ENCODE measurements at places on chromosomes 13 and 19.

- DNase-seq, result no peak
These were observed 12.9 kb downstream of the ELAVL1 start for GRCh38 chr19:7992575-7992974.

DNA sequence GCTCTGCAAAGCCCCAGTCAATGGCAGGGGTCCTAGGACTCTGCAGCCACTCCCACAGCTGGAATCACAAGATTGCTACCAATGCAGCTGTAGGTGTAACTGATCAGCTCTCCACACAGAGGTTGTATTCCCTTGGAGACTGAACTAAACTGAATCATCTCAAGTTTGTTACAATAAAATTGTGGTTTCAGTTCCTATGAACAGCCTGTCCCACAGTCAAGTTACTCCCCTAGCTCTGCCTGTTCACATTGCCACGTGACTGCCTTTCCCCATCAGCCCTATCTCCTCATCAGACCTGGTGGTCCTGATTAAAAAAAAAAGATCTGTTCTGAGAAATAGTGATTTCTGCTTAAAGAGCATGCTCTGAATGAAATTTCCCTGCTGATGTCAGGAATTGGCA lies 287.9 kb upstream of the NBEA start:
- DNase-seq, result no peak

GRCh38 chr19:55544776-55545439 lies 435 bp downstream of the SBK3 start:
- no peak for DNase-seq

GRCh38 chr19:32558607-32559228 lies 22.3 kb upstream of the PDCD5 start:
- no peak for DNase-seq

- DNase-seq, result no peak
These were observed 117.9 kb downstream of the RBM26 start for GRCh38 chr13:79287939-79288795.

GRCh38 chr19:49133621-49134454 lies 14.5 kb downstream of the PPFIA3 start:
- DNase-seq, result no peak

- DNase-seq, result no peak
These were observed 924 bp downstream of the RGCC start for GRCh38 chr13:41458187-41458760.

- DNase-seq, result no peak
These were observed 9.6 kb downstream of the C19orf53 start for GRCh38 chr19:13783565-13784500.

GRCh38 chr19:5470264-5470671 lies 15.1 kb downstream of the ZNRF4 start:
- DNase-seq, result no peak

DNA sequence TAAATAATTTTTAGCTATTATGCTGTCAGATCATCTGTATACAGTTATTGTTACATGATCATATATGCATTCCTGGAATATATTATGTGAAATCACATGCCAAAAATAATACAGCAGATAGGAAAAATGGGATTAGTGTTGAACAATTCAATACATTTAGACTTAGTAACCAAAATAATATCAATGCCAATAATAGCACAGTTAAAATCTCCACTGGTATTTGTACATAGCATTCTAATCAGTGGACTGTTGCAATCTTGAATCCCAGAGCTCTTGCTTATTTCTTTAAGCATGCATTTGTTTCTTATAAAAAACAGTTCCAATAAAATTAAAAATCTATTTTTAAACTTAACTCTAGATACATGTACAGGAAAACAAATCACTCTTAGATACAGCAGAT lies 2772.2 kb downstream of the PCDH9 start:
- DNase-seq, result no peak

DNA sequence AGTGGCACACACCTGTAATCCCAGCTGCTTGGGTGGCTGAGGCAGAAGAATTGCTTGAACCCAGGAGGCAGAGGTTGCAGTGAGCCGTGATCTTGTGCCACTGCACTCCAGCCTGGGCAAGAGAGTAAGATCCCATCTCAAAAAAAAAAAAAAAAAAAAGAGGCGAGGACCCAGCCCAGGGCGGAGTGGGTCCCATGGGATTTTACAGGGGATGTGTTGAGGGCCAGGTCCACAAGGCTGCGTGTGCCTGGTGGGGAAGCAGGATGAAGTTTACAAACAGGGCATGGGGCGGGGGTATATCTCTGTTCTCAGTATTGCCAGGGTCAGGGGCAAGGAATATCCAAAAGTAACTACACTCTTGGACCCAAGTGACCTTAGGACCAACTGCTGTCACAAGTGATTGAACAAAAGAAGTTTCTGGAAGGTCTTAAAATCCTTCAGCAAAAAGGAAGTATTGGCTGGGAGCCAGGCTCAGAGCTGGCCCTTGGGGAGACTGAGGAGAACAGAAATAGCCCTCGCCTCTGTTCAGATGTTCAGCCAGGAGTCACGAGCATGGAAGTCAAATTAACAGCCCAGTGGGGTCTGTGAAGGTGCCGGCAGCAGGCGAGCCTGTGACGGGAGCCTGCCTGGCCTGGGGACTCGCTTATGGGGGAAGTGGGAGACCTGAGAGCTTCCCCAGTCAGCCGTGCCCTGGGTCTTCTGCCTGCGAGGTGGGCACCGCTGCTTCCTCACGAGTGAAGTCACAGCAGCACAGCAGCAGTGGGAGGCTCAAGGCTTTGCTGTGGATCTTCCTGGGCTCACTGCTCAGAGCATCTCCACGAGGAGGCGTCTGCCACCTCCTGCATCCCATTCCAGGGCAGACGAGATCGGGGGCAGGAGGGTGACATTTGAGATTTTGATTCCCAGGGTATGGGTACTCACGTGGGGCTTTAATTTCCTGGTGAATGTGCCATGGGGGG lies 6.4 kb downstream of the MYO9B start:
- no peak for DNase-seq

GRCh38 chr13:21453387-21454081 lies 5.6 kb downstream of the ZDHHC20 start:
- no peak for DNase-seq

- DNase-seq, result no peak
These were observed 5.5 kb upstream of the ACP7 start for GRCh38 chr19:39078436-39079200.

GRCh38 chr13:72168126-72168855 lies 301.3 kb upstream of the DACH1 start:
- DNase-seq, result no peak

GRCh38 chr13:111911754-111912452 lies 155.0 kb upstream of the SOX1 start:
- no peak for DNase-seq

DNA sequence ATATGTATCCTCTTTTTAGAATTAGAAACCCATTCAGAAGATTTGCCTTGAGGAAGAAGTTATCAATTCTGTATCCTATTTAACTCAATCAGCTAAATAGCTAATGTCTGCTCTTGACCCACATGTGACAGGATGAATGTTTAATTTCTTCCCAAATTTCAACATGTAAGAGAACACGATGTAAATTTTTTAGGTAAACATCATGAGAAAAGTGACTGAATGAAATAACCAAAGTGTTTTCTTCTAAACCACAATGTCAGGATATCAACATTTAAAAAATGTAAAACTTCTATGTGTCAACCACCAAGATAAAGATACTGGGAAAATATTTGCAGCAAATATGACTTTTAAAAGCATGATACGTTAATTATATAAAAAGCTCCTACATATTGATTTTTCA lies 302.4 kb downstream of the DCT start:
- DNase-seq, result no peak

DNA sequence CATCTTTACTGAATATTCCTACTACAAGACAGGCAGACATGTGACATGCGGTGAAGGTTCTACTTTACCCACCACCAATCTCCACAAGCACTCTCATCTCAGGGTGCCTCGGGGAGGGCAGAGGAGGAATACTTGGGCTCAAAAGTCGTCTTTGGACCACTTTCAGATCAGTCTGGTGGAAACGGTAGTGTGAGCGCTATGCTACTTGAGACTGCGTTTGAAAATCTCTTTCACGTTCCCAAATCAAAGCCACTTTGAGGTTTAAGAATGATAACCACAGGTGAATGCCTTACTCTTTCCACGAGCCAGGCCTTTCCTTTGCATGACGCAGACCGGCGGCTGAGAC lies 1.5 kb upstream of the SOX1 start:
- DNase-seq, result no peak

DNA sequence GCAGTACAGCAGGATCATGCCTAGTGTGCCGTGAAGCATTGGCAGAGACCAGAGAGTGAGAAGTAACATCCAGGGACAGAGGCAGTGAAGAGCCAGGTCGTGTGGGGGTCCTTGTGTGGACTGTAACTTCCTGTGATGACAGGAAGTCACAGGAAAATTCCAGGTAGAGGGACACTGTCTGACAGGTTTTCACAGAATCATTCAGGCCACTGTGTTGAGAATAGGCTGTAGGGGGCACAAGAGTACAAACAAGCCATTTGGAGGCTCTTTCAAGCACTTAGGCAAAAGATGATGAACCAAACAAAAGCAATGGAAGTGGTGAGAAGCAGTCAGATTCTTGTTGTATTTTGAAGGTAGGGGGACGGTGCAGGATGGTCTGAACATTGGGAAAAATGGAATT lies 46.4 kb downstream of the N4BP2L1 start:
- DNase-seq, result no peak

GRCh38 chr19:31139871-31140505 lies 209.2 kb downstream of the TSHZ3 start:
- no peak for DNase-seq

DNA sequence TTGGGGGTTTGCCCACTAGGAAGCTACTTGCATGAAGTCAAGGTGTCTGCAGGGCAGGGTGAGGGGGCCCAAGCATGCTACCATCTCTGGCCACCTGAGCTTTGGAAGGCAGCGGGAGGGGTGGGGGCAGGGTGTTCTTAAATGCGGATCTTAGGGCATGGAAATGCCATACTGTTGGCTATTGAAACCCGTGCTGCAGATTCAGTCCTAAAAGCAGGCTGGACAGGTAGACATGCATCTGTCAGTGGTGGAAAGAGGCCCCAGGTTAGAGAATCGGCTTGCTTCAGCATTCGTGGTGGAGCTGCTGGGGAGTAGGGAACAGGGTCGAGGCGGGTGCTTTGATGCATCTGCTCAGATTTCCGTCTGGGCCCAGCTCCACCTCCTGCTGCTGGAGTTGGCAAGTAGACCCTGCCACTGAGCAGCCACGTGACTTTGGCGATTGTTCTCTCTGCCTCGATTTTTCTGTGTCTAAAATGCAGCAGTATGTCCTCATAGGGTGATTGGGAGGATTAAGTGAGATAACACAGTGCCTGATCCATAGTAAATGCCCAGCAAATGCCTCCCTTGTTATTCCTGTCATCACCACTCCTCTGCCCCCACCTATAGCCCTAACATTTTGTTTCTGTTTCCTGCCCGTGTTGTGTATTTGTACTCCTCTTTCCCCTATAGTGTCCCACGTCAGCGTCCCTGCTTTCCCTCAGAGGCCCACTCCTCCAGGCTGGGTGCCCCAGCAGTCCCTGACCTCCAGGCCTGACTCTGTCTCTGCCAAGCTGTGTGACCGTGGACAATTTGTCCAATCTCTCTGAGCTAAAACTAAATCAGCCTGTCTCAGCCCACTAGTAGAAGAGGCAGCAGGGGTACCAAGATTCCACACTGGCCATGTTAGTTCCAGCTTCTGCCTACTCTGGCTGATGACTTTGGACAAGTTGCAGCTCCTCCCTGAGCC lies 5.8 kb downstream of the PPP1R37 start:
- DNase-seq, result no peak

- DNase-seq, result no peak
These were observed 24.5 kb downstream of the DIAPH3 start for GRCh38 chr13:60139272-60139671.

GRCh38 chr19:34363094-34363493 lies 1.9 kb upstream of the GPI start:
- DNase-seq, result no peak

DNA sequence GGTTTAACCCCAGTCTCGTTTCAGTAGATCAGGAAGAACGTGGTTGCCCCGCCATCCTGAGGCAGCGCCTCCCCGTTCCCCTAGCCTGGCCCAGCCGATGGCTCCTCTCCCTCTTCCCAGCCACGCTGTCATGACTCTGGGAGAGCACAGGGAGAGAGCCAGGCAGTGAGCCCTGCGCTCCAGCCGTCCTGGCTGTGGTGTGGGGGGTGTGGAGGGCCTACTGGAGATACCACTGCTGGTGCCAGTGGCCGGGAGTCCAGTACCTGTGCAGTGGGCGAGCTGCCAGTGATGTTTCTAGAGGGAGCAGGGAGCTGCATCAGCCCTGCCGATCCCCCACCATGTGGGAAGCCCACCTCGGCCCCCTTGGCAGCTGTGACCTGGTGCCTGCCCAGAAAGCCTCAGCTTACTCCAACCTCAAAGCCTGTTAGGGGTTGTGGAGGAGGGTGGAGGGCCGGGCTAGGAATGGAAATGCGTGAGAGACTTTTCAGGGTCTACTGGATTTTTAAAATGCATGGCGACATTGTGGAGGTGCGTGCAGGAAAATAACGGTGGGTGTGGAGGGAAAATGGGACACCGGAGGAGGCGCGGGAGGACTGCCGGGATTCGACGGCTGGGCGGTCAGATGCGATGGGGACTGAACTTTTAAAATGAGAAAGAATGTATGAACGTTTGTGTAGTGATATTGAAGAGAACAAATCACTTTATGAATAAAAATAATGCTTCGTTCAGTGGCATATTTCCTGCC lies 4.9 kb downstream of the TEX29 start:
- no peak for DNase-seq

DNA sequence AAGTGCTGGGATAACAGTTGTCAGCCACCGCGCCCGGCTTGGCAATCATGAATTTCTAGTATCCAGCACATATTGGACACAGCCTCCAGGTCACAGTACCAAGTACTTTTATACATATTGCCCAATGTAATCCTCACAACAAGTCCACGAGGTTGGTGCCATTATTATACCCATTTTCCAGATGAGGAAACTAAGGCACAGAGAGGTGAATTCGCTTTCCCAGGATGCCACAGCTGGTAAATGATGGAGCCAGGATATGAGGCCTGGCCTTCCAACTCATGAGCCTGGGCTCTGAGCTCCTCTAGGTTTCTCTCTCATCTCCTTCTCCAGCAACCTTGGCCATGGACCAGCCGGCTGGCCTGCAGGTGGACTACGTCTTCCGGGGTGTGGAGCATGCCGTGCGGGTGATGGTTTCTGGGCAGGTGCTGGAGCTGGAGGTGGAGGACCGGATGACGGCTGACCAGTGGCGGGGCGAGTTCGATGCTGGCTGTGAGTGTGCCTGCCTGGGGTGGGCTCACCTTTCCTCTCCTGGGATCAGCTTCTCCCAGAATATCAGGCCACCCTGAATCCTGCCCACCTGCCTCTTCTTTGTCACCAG lies 7.5 kb downstream of the CCDC61 start:
- no peak for DNase-seq

- no peak for DNase-seq
These were observed 4.9 kb downstream of the CEACAM8 start for GRCh38 chr19:42589792-42590191.

DNA sequence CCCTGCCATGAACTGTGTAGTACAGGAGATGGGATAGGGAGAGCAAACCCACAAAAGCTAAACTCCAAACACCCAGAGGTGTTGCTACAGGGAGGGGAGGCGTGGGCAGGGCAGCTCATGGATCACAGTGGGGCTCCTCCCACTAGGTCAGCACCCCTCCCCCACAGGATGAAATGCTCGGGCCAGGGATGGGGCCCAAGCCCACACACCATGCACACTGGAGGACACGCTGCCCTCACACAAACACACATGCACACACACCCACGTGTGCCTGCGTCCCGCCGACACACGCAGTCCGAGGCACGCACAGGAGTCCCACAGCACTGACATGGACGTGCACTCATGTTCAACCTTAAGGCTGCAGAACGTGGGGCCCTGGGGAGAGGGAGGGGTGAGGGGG lies 6.0 kb upstream of the CCNP start:
- DNase-seq, result no peak

All from NCI-H1417 treated with DMSO at 0.1 percent for 48 hours (cell line).